ENCODE measurements at places on chromosomes 13 and 19.

GRCh38 chr13:80630685-80631121 is 289.8 kb upstream of the SPRY2 start:
- DNase-seq, result no peak

DNA sequence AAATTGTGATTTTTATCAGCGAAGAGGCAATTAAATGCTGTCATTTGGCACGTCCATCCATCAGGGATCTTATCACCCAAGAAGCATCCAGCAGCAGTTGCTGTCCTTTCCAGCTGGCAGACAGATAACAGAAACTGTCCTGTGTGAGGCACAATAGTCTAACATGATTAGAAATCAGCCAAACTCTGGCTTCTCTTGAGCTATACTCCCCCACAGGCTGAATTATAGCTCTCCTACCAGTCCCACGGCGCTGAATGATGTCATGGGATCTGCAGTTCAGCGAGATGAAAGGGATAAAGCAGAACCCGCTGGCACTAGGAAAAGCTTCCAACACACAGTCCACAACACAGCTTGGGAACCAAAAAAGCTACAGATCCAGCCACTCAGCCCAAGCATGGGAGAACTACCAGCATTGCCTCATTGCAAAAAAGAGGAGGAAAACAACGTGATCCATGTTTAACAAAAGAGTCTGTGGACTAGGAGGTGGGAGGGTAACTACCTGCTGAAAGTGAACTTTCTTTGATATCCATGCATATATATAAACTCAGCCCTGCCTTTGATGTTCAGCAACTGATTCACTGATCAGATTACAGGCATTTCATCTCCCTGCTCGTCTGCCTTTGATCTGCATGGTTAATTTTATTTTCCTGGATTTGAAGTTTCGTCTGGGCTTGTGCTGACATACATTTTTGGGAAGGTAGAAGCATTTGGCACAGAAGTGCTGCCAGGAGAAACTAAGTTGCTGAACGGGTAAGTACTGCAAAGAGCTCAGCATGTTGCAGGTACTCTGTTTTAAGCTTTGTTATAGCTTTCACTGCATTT is at the start of gene TNFRSF19:
Gene TNFRSF19, plus strand, starts transcription at position 314 of the 822 bp plus-strand sequence. CDS start 19,772 bp downstream, outside the sequence.
- DNase-seq, result no peak

GRCh38 chr13:25971047-25971446 is 80.8 kb downstream of the SHISA2 start:
- DNase-seq, result no peak

DNA sequence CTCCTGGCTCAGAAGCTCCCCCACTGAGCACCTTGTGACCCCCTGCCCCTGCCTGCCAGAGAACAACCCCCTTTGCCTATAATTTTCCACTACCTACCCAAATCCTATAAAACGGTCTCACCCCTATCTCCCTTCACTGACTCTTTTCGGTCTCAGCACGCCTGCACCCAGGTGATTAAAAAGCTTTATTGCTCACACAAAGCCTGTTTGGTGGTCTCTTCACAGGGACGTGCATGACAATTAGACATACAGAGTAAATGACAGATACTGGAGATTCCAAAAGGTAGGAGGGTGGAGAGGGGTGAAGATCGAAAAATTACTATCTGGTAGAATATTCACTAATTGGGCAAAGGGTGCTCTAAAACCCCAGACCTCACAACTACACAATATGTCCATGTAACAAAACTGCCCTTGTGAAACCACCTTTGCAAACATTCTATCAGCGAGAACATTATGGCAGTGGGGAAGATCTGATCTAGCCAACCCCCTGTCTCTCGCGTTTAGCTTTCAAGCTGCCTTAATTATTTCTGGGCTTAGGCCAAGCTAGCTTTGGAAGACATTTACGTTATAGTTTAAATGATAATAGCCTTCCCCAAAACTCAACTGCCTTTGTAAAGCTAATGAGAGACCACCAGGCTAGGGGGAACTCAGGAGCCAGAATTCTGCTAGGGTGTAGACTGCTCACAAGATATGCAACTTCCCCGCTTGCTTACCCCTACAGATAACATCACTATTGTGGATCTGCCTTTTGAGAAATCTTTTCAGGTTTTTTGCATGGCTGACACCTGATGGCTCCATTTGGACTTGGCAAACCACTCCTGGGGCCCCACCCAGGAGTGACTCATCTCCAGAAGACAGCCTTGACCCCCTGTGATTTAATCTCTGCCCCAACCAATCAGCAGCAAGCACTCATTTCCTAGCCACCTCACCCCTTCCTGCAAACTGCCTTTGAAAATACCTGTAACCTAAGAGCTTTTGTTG is 1534.0 kb upstream of the SPRY2 start:
- peak; percentile 83 for DNase-seq

GRCh38 chr13:113483081-113483480 is 7.4 kb downstream of the DCUN1D2 start:
- no peak for DNase-seq

- DNase-seq, result peak; percentile 52
Measured at GRCh38 chr13:103883164-103883563, 816.9 kb upstream of the SLC10A2 start.

GRCh38 chr19:3404324-3405260 is 38.2 kb downstream of the NFIC start:
- no peak for DNase-seq

- no peak for DNase-seq
Measured at GRCh38 chr13:101474419-101474957, 22.0 kb downstream of the ITGBL1 start.

GRCh38 chr13:38519229-38519911 is 167.5 kb upstream of the FREM2 start:
- DNase-seq, result no peak

DNA sequence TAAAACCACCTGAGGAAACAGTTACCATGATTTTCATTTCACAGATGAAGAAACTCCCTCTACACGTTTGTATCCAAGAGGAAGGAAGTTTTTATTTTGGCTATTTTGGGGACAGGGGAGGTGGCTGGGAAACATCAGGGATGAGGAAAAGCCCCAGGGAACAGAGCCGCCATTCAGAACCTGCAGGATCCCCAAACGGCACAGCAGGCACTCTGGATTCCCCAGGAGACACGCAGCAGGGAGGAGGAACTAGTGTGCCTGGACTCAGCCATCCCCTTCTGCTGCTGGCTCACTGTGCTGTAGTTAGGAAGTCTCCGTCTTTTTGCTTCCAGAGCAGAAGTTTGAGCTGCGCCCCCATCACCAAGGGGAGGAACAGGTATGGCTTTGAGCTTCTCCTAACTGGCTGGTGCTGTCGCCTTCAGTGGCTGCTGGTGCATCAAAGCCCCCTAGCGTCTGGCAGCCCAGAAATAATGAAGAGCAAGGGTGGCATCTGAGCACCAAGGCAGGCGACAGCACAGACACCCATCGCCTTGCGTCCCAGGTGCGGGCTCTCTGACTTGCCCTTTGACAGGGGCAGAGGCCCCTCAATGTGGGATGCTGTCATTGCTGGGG is 4.2 kb downstream of the NAPA start:
- no peak for DNase-seq

DNA sequence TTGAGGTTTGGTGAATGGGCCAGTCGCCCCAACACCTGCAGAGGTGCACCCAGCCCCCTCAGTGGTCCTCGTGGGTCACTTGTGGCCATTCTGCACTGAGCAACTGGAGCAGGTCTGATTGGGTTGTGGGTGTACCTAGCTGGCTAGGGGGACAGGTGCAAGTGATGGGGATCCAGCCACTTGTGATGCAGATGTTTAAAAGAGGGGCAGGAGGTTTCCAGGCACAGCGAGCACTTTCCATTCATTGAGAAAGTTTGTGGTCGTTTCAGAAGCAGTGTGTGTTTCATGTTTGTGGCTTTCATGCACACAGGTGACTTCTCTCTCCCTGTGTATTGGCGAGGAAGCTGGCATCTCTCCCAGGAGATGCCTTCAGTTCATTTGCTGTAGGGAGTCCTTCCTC is 34.7 kb downstream of the TSSK6 start:
- no peak for DNase-seq

DNA sequence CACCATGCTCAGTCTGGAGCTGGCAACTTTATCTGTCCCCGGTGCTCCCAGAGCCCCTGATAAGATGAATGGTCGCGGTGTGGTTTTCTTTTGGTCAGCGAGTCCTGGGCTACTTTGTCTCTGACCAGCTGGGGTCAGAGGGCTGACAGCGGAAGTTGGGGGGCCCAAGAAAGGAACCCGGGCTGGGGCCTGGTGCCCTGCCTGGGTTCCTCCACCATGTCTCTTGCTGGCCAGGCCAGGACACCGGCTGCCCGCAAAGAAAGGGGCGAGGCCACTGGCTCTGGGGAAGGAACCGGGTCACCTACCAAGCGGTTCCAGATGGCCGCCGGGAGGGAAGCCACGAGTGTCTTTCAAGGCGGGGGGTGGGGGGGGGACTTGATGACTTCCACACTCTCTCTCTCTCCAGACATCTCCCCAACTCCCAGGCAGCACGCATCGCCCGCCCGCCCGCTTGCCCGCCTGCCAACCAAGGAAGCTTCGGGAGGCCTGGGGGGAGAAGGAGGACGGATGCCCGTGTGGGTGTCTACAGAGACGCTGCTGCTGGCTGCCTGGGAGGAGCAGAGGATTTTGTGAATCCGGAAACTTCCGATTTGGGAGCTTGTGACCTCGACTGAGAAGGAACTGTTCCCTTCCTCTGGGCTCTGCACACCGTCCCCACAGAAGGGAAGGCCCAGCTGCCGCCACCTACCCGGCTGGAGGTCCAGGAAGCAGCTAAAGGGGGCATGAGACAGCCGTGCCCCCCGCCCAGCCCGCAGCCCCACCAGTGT is 1.1 kb downstream of the PIP5K1C start:
- DNase-seq, result no peak

DNA sequence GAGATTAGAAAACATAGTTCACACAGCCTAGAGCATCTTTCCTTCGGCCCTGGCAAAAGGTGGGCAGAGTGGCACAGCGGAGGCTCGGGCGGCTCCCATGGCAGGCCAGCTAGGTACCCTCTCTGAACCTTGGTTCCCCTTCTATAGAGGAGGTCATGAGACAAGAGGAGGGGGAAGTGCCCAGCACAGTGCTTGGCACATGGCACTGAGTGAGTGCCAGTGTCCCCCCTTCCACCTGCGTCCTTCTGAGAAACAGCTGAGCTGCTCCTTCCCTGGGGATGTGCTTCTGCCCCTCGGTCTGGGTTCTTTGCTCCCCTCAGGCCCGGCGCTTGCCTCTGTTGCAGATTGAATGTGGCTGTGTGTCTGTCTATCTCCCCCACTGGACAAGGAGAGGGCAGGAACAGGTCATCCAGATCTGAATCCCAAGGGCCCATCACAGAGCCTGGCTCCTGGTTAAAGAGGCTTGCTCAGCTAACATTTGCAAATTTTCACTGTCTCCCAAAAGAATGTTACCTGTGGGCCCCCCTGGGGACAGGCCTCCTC is 165.6 kb downstream of the USP12 start:
- DNase-seq, result no peak

DNA sequence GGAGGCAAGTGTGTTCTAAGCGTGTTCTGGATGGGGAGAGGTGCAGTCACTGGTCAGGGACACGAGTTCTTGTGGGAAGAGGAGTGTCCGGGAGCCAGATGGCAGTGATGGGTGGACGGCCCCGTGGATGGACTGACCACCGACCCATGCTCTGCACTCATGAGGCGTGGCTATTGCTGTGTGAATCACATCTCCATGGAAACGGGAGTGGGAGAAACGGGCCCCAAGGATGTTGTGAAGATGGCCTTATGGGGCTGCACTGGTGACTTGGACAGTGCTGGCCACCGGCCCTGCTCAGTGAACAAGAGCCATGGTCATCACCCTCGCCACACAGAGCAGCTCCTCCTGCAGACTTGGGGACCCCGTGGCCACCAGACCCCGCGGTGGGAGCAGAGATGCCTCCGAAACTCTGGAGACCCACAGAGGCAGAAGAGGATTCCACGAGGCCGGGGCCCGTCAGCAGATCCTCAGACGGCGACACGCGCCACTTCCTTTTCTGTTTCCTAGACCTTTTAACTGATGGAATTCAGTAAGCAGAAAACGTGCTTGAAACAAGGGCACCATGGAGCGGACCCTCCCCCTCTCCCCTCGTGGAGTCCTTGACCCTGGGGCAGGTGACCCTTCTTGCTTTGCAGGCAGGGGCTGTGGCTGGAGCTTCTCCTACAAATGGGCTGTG is 47.5 kb downstream of the GAS6 start:
- DNase-seq, result no peak

- no peak for DNase-seq
Measured at GRCh38 chr19:34482380-34483250, 1.1 kb downstream of the WTIP start.

DNA sequence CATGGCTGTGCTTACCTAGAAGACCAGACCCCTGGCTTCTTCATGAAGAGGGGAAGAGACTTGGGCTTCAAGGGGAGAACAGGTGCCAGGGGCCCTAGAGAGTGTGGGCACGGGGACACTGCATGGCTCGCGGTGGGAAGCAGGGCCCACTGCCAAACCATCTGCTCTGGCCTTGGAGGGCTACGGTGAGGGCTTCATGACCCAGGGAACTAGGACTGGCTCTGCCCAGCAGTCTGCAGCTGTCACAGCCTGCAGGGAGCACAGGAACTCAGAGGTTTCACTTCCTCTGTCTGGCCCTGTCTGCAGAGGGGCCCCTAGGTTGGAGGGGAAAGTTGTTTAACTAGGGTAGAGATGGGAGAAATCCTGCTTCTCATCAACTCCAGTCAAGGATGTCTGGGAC is 4.3 kb downstream of the ERCC1 start:
- no peak for DNase-seq

DNA sequence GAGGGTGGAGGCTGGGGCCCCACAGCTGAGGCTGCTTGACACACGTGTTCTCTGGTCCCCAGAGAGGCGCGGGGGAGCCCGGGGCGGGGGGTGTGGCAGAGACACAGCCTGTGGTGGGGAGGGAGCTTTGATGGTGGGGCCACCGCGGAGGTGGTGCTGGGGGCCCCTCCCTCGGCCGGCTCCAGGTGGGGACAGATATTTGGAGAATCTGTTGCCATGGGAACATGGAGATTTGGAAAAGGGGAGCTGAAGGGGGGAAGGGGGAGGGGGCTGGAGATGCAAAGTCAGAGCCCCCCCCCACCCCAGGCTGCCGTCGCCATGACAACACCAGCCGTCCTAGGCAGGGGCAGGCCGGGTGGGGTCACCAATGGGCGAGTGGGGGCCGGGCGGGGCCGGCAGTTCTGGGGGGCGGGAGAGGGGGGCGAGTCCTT is 1.2 kb downstream of the PRKCG start:
- no peak for DNase-seq

DNA sequence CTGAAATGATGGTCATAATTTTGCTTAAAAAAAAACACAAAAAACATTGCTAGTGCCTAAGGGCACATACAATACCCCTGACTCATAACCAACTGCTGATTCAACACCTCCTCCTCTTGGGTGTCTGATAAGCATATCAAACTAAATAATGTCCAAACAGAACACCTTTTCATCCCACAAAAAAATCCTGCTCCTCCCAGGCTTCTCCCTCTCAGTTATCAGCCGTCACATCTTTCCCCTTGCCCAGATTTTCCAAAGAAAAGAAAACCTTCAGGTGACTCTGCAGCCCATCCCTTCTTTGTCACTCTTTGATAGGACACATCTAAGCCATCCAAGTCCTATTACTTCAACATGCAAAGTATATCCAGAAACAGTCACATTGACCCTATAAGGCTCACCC is 46.9 kb downstream of the ABCC4 start:
- DNase-seq, result no peak

GRCh38 chr19:16403151-16403977 is 68.4 kb downstream of the EPS15L1 start:
- DNase-seq, result no peak

- no peak for DNase-seq
Measured at GRCh38 chr13:51638216-51638871, 54.1 kb downstream of the WDFY2 start.

GRCh38 chr13:51339952-51340732 is 651 bp downstream of the SERPINE3 start:
- no peak for DNase-seq

All from iPS DF 6.9 (cell line).